ENCODE measurements at places on chromosomes 1 and 21. TPM values are rescaled to one million over a fixed set of nuclear protein-coding genes. Genes with fewer than 3 reads are reported as not detected.

PEA15 gene
- 217 TPM for total RNA-seq

C2CD2 gene
- total RNA-seq = 53.3 TPM

CRYAA gene
- not detected for total RNA-seq

TNFRSF4 gene
- total RNA-seq = 0.17 TPM

GBP7 gene
- total RNA-seq = not detected

KPRP gene
- total RNA-seq = not detected

RSPH1 gene
- total RNA-seq = not detected

ZMPSTE24 gene
- total RNA-seq = 64.0 TPM

MPL gene
- not detected for total RNA-seq

VWA5B1 gene
- total RNA-seq = not detected

ARMH1 gene
- total RNA-seq = 0.91 TPM

FCRL6 gene
- not detected for total RNA-seq

KRTAP19-1 gene
- total RNA-seq = not detected

METTL18 gene
- 2.9 TPM for total RNA-seq

CATSPERE gene
- total RNA-seq = 0.73 TPM

NPR1 gene
- 1.0 TPM for total RNA-seq

LCE2C gene
- not detected for total RNA-seq

LAD1 gene
- not detected for total RNA-seq

EPHA8 gene
- not detected for total RNA-seq

RPE65 gene
- total RNA-seq = not detected

PSRC1 gene
- 1.8 TPM for total RNA-seq

LCE6A gene
- not detected for total RNA-seq

DRAXIN gene
- total RNA-seq = 0.72 TPM

KRTAP15-1 gene
- total RNA-seq = not detected

PLXNA2 gene
- 18.3 TPM for total RNA-seq

ATP6V1G3 gene
- not detected for total RNA-seq

STRIP1 gene
- total RNA-seq = 48.3 TPM

CD101 gene
- 0.59 TPM for total RNA-seq

EXO5 gene
- 3.5 TPM for total RNA-seq

GART gene
- 49.5 TPM for total RNA-seq

ITLN2 gene
- total RNA-seq = 0.52 TPM

PTPN22 gene
- 4.7 TPM for total RNA-seq

HOOK1 gene
- not detected for total RNA-seq

BECN2 gene
- not detected for total RNA-seq

PDE4B gene
- total RNA-seq = 34.4 TPM

FMO3 gene
- 0.43 TPM for total RNA-seq

MATN1 gene
- total RNA-seq = not detected

NTNG1 gene
- total RNA-seq = 6.4 TPM
